Stimulated activated effector memory CD8-positive, alpha-beta T cell treated with anti-CD3 and anti-CD28 coated beads, Interleukin-12 subunit alpha, Interleukin-12 subunit beta, amount 100 ng/mL, for 72 hours (primary cell): ENCODE measurements at places on chromosomes 12 and 14.

- DNase-seq, result no peak
Measured at GRCh38 chr12:49664591-49665239, 41.4 kb downstream of the PRPF40B start.

DNA sequence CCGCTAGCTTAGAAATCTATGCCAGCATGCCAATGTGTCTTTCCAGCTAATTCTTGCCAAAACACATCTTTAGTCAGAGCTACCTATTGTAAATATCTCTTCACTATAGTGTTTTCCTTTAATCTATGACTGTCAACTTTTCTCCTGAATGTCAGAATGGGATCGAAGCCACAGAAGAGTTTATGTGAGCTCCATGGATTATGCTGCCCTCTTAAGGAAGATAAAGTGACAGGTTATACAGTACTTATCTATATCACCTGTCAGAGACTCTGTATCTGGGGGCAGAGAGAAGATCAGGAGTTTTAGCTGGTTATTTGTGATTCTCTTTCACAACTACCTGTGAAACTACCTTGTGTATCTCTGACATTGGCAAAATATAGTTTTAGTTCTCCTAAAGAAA is 204.3 kb upstream of the SEL1L start:
- DNase-seq, result no peak

GRCh38 chr14:35362911-35363374 is 41.6 kb downstream of the NFKBIA start:
- DNase-seq, result no peak

- no peak for DNase-seq
Measured at GRCh38 chr12:110917467-110917866, 2.9 kb downstream of the MYL2 start.

- DNase-seq, result no peak
Measured at GRCh38 chr12:92278378-92278828, 132.8 kb upstream of the BTG1 start.

- DNase-seq, result no peak
Measured at GRCh38 chr12:58306266-58307000, 365.1 kb downstream of the ATP23 start.

- DNase-seq, result no peak
Measured at GRCh38 chr14:78488938-78489337, 318.8 kb downstream of the NRXN3 start.

DNA sequence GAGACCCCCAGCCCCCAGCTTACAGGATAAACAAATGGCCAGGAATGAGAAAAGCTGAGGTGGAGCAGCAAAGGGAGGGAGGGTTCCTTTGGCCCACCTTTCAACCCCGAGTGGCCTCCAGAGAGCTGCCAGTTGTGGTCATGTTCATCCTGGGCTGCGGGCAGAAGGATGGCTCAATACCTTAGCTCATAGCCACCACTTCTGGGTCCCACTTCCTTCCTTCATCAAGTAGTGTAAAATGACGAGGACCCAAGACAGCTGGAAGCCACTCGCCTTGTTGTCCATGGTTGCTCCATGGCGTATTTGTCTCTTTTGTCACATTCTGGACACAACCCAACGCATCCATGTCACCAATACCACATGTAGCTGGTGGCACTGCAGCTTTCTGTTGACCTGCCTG is 24.2 kb downstream of the CRACR2A start:
- peak; percentile 30 for DNase-seq

- DNase-seq, result no peak
Measured at GRCh38 chr12:116123451-116124258, 153.8 kb downstream of the MED13L start.

- peak; percentile 83 for DNase-seq
Measured at GRCh38 chr12:56193025-56193578, 3.8 kb upstream of the SMARCC2 start.

- no peak for DNase-seq
Measured at GRCh38 chr12:28629691-28630090, 439.4 kb downstream of the CCDC91 start.
